ENCODE measurements at places on chromosomes 6 and 20.

- no peak for DNase-seq
Measured at GRCh38 chr20:63291811-63292210, 1.2 kb upstream of the COL20A1 start.

DNA sequence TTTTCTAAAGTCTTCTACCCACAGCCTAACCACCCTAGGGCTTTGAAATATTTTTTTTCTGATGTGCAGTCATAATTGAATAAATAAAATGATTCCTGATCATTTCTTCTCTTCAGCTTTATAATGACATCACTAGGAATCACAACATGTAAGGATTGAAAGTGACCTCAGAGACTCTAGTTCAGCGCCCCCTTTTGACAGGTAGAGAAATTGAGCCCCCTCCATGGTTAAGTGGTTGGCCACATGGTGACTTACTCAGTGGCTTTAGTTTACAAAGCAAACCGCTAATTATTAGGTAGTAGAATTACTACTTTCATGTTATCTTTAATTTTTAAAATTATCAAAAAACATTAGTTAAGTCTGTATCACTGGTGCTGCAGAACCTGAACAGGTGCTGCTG is 13.3 kb upstream of the SLC2A12 start:
- no peak for DNase-seq

- DNase-seq, result no peak
Measured at GRCh38 chr6:77511860-77512259, 48.6 kb upstream of the HTR1B start.

- no peak for DNase-seq
Measured at GRCh38 chr6:6711031-6711785, 122.7 kb downstream of the LY86 start.

- no peak for DNase-seq
Measured at GRCh38 chr20:17505636-17506517, 25.3 kb downstream of the BFSP1 start.

DNA sequence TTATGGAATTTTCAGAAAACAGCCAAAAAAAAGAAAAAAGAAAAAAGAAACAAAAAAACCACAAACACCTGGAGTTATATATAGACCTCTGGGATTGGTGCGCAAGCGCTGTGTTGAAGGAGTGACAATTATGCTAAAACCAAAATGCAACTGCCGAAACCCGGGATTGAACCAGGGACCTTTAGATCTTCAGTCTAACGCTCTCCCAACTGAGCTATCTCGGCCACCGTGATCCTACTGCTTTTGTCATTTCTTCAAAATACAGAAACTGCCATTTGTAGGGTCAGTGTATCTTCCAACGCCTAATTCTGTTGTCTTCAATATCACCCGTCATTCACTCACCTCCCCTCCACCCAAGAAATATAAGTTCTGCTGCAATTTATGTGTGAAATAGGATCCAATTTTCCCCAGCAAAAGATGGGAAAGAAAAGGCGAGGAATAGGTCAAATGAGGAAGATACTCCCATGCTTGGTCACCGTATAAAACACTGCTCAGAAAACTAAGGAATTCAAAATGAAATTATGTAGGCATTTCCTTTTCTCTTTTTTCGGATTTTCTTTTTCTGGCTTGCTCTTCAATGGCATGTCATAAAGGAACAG is 116.0 kb downstream of the TRIM27 start:
- DNase-seq, result no peak

DNA sequence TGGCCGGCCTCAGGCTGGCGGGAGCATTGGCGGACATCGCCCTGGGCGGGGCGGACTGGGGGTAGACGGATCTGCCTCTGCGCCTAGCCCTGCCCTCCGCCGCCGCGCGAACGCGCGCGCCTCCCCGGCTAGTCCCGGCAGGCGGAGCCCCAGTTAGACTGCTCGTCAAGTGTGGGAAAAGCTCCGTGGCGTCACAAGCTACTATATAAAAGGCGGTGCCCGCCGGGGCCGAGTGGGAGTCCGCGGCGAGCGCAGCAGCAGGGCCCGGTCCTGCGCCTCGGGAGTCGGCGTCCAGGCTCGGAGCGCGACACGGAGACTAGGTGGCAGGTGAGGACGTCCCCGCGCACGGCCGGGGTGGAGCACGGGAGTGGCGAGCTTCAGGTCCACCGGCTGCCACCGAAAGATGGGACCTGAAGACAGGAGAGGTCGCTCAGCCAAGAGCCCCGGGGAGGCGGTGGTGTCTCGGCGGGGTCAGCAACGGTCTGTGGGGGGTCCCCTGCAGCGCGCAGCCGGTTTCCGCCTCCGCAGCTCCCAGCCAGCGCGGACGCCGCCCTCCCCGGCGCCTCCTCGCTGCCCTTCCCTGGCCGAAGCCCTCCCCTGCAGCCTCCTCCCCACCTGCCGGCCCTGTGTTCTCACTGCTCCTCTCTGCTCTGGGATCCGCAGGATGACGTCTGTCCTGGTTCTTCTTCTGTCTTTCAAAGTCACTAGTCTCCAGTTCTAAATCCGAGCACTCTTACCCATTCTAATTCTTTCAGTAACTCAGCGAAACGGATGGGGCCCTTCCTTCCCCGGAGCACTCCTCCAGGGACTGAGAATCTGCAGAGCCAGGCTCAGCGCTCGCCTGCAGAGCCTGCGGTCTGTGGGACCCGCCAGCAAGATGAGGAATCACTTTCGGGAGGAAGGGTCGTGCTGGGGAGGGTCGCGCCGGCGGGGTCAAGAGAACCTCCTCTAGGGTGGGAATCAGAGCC is 4.3 kb upstream of the RIPK1 start:
- peak; percentile 82 for DNase-seq

GRCh38 chr20:4989570-4989969 is 11.7 kb downstream of the SLC23A2 start:
- no peak for DNase-seq

DNA sequence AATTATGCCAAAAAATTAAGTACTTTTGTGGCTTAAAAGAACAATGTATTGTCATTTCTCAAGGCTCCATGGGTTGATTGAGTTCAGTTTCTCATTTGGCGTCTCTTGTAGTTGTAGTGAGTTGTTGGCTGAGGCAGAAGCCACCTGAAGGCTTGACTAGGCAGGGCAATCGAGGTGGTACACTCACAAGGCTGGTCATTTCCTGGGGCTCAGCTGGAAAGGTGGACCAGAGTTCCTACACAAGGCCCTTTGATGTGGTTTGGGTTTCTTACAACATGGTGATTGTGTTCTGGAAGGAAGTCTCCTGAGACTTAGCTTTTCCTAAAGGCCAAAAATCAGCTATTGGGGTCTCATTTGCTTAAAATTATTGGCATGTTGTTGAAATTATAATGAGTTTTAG is 22.6 kb downstream of the MAS1 start:
- DNase-seq, result no peak

DNA sequence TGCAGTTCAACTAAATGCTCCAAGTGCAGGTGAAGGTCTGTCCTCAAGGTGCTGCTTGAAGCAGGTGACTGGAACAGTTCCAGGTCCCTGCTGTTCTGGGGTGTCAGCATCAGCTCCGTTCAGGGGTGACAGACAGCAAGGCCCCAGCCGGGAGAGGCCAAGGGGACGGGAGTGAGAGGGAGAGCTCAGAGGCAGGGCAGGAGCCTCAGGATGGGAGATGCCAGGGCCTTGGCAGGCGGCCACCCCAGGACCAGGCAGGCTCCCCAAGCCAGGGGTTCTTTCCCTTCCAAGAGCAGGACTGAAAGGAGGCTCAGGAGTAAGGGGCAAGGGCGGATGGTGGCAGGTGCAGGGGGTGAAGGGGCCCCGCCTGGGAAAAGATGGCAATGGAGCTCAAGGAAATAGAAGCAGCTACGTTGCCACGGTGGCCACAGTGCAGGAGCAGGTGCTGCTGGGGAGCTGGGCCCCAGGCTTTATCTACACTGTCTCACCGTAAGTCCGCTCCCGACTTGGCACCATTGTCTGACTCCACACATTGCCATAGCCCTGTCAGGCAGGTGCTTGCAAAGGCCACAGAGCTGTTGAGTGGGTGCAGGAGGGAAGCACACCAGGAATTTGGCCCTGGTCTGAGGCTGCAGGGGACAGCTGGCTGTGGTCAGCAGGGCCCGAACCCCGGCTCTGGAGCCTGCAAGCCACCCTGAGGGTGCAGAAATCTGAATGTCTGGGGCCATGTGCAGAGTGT is 43.1 kb downstream of the ERMARD start:
- no peak for DNase-seq

DNA sequence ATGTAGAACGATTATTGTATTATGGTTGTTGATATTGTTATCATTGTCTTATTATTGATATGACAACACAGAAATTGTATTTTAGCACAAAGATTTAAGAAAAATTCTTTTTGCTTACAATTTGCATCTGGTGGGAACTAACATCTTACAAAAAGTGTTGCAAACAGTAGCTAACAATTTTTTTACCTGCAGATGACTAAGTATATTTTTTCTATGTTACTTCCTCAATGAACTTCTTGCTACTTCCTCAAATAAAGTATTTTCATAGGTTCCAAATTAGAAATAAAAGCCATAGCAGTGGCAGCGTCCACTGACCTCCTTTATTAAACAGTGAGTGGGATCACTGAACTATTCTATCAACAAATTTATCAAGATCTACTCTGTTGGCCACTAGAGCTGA is 847.0 kb downstream of the PHF3 start:
- no peak for DNase-seq

GRCh38 chr20:46312075-46312944 is 4.0 kb upstream of the CDH22 start:
- peak; percentile 54 for DNase-seq

- DNase-seq, result no peak
Measured at GRCh38 chr6:72288592-72288991, 333.3 kb upstream of the KCNQ5 start.

GRCh38 chr20:6178537-6178936 is 55.7 kb upstream of the FERMT1 start:
- no peak for DNase-seq

- DNase-seq, result no peak
Measured at GRCh38 chr6:80466981-80467380, 360.5 kb downstream of the BCKDHB start.

DNA sequence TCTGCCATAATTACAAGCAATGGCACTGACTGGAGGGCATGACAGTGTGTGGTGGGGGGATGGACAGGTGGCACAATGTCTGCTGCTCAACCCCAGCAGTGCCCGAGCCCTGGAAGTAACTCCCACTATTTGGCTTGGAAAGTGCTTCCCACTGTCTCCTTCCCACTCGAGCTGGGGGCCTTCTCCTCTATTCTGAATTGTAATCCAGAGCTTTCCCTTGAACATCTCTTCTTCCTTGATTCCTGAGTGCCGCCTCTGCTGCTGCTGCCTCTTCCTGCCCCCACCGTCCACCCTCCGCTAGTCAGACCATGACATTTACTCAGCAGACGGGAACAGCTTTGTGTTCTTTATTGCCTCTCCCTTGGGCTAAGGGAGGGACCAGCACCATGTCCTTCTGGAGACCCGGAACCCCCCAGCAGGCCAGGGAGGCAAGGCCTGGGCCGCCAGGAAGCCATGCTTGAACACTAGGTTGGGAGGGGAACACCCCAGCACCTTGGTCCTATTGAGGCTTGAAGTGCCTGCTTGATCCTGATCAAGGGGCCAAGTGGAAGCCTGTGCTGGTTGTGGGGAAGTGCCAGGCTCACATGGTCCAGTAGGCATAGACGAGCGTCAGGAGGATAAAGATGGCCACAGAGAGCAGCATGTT is 17.0 kb downstream of the CCDC167 start:
- DNase-seq, result no peak

DNA sequence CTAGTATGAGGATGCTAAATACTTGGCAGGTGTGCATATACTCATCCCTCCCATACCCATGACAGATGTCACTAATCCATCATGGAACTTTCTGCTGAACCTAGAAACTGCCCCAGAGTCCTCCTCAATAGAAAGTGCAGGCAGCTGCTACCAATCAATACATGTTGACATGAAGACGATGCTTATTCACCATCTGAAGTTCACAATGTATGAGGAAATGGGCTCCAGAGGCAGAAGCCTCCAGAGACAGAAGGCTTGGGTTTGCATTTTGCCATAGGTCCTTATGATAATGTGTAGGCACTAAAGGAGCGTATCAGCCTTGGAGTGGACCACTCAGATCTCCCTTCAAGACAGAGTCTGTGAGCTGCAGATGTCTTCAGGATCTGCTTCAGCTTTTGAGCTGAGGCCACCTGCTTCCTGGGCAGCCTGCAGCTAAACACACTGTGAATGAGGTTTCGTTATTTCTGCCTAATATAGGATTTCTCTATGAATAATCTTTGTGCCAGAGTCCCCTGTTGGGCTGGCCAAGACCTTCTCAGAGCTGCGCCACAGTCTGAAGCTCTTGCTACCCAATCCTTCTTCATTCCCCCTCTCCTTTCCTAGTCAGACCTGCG is 7.5 kb upstream of the KIAA1755 start:
- no peak for DNase-seq

GRCh38 chr6:686497-686896 is 6.4 kb downstream of the EXOC2 start:
- no peak for DNase-seq

- DNase-seq, result no peak
Measured at GRCh38 chr6:105802703-105803102, 283.4 kb upstream of the PRDM1 start.

DNA sequence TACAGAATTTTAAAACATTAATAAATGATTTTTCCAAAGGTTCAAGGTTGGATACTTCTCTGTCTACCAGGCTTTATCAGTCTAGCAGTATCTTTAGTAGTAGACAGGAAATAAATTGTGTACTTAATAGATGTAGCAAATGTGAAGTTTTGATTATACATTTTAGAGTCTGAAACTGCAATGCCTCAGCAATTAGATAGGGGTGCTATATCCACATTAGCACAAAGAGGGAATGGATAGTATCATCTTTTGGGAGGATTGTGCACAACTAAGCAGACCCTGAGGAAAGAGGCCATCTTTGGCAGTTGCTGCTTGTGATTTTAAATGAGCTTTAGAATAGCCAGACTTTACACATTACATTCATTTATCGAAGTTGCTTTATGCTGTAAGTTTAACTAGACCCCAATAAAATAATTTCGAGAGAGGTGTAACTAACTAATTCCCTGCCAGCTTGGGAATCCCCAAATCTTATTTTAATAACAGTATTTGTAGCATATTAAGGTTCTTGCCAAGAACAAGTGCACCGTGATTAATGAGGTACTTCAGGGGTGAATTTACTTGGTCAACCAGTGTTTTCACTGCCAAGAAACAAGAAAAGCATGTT is 2.8 kb downstream of the KCNQ5 start:
- DNase-seq, result no peak

GRCh38 chr20:32567384-32568178 is 17.6 kb downstream of the NOL4L start:
- no peak for DNase-seq

DNA sequence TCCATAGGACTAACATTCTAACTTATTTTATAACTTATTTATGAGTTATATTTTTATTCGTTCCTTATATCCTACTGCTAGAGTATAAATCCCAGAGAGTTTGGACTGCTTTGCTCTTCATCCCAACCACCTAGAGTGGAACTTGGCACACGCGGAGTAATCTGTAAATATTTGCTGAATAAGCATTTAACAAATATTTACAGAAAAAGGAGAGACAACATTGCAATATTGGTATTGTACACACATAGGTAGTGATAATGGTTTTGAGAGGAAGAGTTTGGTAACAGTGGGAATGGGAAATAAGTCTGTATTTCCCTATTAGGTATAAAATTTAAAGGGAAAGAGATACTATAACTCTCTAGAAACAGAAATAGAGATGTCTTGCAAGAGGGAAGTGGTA is 634.8 kb upstream of the CITED2 start:
- no peak for DNase-seq

GRCh38 chr6:122657601-122658000 is 47.4 kb downstream of the PKIB start:
- DNase-seq, result no peak
